Lower leg skin (tissue), 4 donors: ENCODE measurements at places on chromosomes 1 and 21. TPM values are rescaled to one million over a fixed set of nuclear protein-coding genes. Genes with fewer than 3 reads are reported as not detected.

- DNase-seq: no peak
These were observed 1.3 kb downstream of the AMIGO1 start for GRCh38 chr1:109508001-109508872.

The NBPF20 gene
- 1.5 TPM for total RNA-seq

GRCh38 chr1:44371206-44371605 lies 16.1 kb upstream of the ERI3 start:
- DNase-seq: no peak

The KDF1 gene
- 45.8 TPM for total RNA-seq

The OR6N1 gene
- total RNA-seq: not detected

GRCh38 chr1:111717450-111717849 lies 21.7 kb downstream of the INKA2 start:
- DNase-seq: no peak

DNA sequence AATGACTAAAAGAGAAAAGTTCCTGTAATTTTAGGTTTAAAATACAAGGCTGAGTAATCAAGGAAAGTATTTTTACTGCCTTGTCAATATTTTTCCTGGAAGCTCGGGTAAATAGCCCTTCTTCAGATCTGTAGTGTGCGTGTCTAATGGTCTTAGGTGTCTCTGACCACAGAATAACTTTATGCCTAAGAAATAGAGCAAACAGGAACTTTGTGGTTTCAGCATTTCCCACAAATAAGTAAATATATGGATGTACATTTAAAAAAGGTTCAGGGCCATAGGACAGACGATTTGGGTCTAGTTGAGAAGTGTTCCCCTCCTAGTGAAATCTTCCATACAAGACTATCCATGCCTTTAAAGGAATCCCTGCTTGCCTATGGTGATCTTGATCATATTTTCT lies 107.0 kb downstream of the ZC3H11B start:
- no peak for DNase-seq

DNA sequence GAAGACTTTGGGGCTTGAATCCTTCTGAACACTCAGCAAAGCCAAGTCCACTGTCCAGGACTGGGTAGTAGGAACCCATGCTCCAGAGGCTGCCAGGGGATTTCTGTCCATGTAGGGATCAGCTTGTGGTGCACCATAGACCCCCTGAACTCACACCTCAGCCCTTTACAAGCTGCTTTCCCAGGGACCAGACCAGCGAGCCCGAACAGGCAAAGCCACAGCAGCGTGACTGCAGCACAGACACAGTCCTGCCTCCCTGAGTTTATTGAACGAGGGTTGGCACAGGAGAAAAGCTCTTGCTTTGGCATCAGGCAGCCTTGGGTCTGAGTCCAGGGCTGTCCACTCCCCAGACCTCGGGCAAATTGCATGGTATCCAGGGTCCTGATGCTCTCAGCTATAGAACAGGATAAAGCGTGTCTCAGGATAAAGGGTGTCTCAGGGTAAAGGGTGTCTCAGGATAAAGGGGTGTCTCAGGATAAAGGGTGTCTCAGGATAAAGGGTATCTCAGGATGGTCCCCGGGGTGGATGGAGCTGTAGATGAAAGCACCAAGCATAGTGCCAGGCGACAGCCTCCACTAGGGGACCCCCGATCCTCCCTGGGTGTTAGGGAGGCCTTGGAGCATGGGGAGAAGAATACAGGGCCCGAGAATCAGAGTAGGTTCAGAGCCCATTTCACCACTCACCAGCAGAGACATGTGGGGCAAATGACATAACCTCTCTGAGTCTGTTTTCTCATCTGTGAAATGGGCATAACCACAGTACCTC lies 648.8 kb downstream of the NPHP4 start:
- DNase-seq: no peak

The KRTAP11-1 gene
- total RNA-seq: 71.2 TPM

The LCE3E gene
- total RNA-seq: 16.7 TPM

The ATP1B1 gene
- 193 TPM for total RNA-seq

GRCh38 chr1:20376880-20377494 lies 86.3 kb downstream of the VWA5B1 start:
- DNase-seq: peak; percentile 88

The C1orf141 gene
- total RNA-seq: not detected

The GPR37L1 gene
- 0.06 TPM for total RNA-seq

DNA sequence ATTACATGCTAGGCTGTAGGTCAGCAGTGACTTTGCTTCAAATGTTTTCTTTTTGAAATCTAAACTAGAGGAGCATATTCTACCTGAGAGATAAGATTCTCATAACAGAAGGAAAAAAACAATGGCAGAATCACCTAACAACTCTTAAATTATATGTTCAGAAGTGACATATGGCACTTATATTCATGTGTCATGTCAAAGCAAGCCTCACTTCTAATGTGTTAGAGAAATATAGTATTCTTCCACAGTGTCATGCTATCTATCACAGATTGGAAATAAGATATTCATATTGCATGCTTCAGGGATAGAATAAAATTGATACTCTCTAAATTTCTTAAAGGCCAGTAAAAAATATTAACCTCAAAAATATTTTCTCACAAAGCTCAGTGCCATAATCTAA lies 874.6 kb upstream of the PRMT6 start:
- no peak for DNase-seq

The GRIK1 gene
- 0.32 TPM for total RNA-seq

- DNase-seq: no peak
These were observed 3.5 kb downstream of the MARCKSL1 start for GRCh38 chr1:32332290-32333079.

The VASH2 gene
- total RNA-seq: not detected

- no peak for DNase-seq
These were observed 33.1 kb downstream of the DHCR24 start for GRCh38 chr1:54853793-54854370.

GRCh38 chr1:150912623-150913022 lies 13.5 kb upstream of the SETDB1 start:
- DNase-seq: no peak

GRCh38 chr1:53411541-53412152 lies 47.6 kb upstream of the DMRTB1 start:
- peak; percentile 78 for DNase-seq

DNA sequence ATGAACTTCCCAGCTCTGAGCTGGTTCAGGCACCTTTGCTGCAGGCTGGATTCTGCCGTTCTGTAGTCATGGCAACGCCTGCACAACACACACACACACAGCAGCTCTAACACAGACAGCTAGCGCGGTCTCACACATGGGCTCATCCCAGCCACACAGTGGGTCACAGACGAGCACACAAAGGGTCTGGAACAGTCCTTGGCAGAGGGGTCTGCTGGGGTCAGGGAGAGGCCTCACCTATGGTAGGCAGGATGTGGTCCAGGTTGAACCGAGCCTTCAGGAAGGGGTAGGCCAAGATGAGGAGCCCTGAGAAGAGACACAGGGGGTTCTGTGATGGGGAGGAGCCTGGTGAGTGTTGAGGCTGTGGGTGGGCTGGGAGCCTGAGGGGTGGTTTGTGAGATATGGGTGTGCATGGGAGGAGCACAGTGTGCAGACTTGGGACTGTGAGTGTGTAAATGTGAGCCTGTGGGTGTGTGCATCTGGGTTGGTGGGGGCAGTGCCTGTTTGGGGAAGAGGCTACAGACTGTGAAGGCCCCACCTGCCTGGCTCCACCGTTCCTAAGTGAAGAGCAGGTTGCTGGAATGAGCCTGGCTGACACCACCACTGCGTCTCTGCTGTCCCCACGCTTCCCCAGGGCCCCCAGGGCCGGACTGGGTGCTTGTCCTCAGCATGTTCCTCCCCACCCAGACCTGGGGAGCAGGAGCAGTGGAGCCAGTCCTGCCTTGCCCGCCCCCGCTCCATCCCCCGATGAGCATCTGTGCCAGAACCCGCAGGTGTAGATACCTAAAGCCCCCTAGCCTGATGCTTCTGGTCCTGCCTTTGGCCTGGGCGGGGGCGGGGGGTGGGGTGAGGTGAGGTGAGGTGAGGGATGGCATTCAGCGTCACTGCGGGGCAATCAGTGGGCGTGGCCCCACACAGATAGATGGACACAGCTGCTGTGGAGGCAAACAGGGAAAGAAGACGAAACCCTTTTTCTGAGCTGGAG lies 1.5 kb downstream of the KNCN start:
- no peak for DNase-seq

The FCAMR gene
- not detected for total RNA-seq
